ENCODE measurements at places on chromosomes 16 and 17.

DNA sequence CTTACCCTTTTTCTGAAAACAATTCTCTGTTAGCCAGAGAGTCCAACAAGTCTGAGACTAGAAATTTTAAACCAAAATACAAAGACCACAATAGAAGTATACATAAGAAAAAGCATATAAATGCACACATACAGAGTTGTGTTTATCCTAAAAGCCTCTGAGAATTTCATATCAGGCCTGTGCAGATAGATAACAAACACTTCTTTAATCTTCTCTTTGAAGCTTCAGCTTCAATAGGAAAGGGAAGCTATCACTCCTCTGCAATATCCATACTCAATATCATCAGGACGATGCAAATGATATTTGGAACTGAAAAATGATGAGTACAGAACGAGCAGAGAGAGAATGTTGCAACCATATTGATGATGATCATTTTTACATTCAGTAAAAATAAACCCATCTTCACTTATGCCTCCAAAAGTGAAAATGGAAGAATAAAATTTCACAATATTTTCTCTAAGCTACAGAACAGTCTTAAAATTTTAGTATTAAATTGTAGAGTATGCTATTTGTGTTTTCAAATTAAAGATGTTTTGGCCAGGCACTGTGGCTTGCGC, 61.6 kb downstream of the SKAP1 start:
- DNase-seq = no peak

GRCh38 chr17:76994237-76994637, 126.0 kb downstream of the MGAT5B start:
- no peak for DNase-seq

GRCh38 chr17:39208893-39209292, 8.8 kb downstream of the RPL19 start:
- DNase-seq = no peak

DNA sequence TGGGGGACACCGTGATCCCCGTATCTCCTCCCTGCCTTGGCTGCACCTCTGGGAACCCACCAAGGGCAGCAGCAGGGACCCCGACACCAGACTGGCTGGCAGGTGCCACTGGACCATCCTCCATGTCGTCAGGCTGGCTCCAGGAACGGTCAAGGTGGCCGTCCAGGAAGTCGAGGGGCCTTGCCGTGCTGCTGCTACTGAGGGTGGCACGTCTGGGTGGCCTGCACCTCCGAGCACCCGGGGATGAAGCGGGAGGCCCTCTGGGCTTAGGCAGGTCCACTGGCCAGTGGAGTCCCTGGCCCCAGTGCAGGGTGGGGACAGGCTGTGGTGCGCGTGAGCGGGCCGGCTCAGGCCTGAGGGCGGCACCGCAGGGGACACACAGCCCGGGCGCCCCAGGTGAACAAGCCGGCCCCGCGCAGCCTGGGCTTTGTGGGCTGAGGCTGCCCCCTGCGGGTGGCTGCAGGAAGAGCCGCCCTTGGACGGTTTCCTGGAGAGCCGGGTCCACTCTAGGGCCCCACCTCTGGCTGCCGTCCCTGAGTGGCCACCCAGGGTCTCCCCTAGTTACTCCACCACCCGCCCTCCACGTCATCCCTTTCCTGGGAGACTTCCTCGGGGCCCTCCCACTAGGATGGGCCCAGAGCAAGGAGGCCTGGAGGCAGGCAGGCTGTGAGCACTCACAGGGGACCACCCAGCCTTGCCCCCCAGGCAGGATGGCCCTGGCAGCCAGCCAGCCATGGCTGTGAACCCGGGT, 42.8 kb upstream of the ZC3H18 start:
- peak; percentile 19 for DNase-seq

DNA sequence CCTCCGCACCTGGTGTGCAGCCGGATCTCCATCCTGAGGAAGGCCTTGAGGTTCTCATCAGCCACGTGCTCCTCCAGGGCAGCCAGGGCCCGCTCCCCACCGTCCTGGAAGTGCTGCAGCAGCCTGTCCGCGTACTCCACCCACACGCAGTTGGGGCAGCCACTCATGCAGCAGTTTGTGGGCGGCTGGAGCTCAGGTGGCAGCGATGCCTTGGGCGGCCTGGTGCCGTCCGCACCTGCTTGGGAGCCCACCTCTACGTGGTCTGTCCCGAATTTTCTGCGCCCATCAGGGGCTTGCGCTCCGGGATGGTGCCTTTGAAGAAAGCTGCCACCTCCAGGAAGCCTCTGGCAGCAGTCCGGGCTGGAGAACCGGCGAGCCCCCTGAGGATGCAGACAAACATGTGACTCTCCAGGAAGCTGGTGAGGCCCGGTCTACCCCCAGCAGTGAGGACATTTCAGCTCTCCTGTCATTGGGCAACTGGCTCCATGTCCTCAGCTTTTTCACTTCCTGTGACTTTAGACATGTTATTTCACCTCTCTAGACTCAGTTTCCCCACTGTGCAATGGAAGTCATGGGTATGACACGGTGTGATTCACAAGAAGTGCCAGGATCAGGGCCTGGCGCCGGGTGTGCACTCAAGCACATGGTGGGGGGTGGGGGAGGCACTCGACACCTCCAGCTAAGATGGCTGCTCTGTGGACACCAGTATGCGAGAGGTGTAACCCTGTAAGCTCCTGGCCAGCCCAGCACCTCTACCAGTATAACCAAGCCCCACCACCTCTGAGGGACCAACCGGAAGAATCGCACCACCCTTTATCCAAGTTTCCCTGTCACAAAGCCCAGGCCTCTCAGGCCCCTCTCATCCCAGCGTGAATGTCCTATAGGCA, 957 bp downstream of the OXLD1 start:
- no peak for DNase-seq

GRCh38 chr17:21394265-21394664, 18.1 kb downstream of the KCNJ12 start:
- DNase-seq = no peak

GRCh38 chr16:89623511-89624261, 10.2 kb downstream of the DPEP1 start:
- no peak for DNase-seq

- DNase-seq = no peak
Observed at GRCh38 chr16:28255838-28256237, 36.5 kb upstream of the SBK1 start.

- DNase-seq = no peak
Observed at GRCh38 chr16:10806698-10807097, 11.9 kb downstream of the TVP23A start.

- no peak for DNase-seq
Observed at GRCh38 chr16:83996481-83997252, 28.6 kb downstream of the NECAB2 start.

DNA sequence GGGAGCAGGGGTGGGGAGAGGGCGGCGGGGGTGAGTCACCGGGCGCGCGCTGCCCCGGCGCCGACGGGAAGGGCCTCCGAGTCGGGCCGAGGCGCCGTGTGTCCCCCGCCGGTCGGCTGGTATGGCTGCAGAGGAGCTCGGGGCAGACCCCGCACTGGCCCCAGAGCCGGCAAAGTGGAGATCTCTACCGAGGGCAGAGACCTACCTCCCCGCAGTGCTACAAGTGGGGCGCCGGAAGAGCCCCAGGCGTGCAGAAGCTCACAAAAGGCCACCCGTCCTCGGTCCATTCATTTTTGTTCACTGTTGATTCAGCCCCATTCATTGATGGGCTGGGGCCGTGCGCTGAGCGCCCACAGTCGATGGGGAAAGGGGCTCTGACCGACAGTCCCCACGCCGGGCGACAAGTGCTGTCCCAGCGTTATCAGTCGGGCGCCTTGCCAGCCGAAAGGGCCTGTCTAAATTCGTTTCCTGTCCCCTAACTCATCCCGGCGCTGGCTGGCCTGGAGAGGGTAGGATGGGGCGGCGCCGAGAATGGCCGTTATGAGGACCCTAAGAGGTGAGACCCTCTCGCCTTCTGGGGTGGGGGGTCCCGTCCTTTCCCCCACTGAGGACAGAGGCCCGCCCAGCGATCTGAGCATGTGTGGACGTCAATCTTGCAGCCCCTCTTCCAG, 709 bp upstream of the ENO3 start:
- DNase-seq = no peak

All from stimulated activated CD4-positive, alpha-beta T cell treated with anti-CD3 and anti-CD28 coated beads, Interleukin-1b, Interleukin-23, amount 100 ng/mL, for 1 hour (primary cell).